SHP77 treated with DMSO at 0.1 percent for 48 hours (cell line): ENCODE measurements at places on chromosomes 2 and 18.

GRCh38 chr18:46333431-46334135, 229.4 kb downstream of the HAUS1 start:
- no peak for DNase-seq

- no peak for DNase-seq
Measured at GRCh38 chr2:157898591-157898996, 22.5 kb upstream of the ACVR1 start.

GRCh38 chr2:204665771-204666170, 120.5 kb downstream of the PARD3B start:
- no peak for DNase-seq

DNA sequence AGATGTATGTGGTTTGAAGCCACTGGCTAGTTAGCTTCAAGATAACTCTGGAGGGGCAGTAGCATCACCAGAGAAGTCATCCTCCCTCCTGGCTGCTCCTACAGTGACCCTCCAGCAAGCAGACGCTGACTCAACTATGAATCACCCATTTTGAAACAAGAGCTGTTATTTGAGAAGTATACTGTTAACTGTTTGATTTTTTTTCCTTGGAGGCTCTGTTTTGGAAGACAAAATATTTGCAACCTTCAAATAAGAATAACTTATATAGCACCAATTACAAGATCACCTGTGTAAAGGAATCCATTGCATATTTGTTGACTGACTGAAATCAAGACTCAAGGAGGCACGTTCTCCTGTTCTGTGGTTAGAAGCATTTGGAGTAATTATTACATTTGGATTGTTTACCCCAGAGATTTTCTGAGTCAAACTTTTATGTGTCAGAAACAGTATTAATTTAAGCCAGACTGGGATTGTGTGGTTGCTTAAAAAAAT, 313.8 kb downstream of the MTX2 start:
- no peak for DNase-seq

- DNase-seq: no peak
Measured at GRCh38 chr2:112848833-112849232, 12.3 kb upstream of the IL1B start.
